ENCODE measurements at places on chromosomes 5 and 9.

- DNase-seq, result no peak
Observed at GRCh38 chr5:174309131-174309795, 263.8 kb downstream of the NSG2 start.

- DNase-seq, result no peak
Observed at GRCh38 chr5:150637245-150638052, 3.0 kb upstream of the SYNPO start.

- no peak for DNase-seq
Observed at GRCh38 chr9:125446561-125447094, 185.0 kb downstream of the GAPVD1 start.

DNA sequence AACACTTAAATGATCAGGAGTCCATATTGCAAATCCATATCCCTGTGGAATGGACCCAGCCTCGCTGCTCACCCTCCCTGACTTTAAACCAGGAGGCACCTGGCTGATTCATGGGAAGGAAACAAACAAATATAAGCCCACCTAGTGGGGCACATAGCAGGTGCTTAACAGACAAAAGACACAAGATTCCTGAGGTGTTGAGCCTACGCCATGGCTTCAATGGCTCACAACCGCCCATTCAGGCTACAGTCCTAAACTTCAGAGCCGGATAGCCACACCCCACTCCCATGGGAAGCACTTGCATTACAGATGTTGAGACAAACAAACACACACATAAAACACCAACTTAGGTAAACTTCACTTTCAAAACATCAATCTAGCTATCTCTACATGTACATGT lies 359.9 kb downstream of the ICE1 start:
- DNase-seq, result no peak

DNA sequence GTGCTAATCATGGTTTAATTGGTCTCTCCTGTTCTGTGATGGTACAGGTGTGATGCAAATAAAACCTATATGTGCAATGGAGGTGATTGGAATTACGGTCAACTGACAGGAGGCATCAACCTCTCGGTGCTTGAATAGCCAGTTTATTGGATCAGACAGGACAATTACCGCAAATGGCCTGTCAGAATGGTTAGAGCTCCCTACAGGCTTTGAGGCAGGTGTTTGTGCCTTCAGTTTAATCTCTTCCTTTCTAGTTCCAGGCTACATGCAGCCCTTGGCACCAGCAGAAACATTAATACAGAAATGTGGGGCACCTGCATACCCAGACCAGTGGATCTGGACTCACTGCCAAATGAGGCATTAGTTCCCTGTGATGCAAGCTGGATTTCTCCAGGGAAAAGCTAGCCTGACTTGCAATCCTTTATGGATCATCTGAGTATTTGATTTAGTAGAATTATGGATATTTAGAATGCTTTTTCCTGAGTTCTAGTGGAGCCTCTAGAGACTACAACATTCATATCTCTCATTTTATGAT lies 128.6 kb downstream of the MAT2B start:
- no peak for DNase-seq

GRCh38 chr5:126099077-126099476 lies 324.1 kb upstream of the GRAMD2B start:
- no peak for DNase-seq

- DNase-seq, result no peak
Observed at GRCh38 chr5:148953711-148954110, 109.2 kb downstream of the SH3TC2 start.

DNA sequence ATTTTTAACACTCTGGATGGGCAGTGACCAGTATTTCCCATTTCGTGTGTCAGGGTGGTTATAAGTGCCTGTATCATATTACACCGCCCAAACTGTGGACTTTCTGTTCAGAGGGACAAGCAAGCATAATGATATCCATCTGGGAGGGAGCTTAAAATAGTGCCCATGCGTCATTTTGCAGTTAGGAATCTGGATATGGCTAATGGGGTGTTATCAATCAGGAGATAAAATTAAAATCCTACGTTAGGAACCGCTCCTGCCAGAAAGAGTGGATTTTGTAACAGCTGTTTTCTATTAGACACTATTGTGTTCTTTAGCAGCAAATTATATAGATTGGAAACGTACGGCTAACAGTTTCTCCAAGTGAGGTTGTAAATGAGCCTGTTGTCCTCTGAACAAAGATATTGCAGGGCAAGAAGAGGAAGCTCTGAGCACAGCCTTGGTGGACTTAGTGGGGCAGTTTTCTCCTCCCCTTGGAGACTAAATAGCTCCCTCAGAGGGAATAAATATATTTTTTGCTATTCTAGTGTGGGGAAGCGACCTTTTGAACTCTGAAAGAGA lies 160.4 kb downstream of the SPATA31D1 start:
- DNase-seq, result no peak

DNA sequence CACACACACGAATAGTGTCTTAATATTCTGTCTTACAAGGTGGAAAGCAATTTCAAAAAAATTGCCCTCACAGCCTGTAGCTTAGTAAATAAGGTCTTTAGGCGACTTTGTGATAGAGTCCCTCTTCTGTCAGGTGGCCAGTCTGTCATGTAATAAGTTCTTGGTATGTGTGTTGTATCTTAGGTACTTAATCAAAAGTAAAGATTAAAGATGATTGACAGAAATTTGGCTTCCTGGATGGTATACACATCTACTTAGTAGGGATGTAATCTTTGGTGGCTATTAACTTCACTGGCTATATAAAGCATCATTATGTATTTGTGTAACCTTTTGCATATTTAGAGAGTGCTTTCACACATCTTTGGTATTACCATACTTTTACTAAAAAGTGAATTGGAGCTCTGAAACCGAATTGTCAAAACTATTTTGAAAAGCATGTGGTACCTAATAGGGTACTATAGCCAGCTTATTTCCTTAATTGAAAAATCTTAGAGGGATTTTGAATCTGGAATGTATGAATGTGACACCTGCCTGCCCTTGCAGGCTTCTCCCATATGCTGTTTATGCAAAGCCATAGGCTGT lies 3.4 kb downstream of the G3BP1 start:
- no peak for DNase-seq

DNA sequence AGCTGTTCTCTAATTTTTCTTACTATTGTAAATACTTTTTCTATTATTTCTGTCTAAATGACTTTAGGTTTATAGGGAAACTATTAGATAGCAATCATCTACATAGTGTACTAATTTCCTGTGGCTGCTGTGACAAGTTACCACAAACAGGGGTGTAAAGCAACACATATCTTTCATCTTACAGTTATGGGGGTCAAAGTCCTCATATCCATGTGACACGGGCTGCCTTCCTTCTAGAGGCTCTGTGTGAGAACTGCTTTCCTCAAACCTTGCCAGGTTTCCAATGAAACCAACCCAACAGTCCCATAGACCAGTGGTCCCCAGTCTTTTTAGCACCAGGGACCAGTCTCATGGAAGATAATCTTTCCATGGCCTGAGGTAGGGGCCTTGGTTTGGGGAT lies 189.1 kb downstream of the ROR2 start:
- DNase-seq, result no peak

DNA sequence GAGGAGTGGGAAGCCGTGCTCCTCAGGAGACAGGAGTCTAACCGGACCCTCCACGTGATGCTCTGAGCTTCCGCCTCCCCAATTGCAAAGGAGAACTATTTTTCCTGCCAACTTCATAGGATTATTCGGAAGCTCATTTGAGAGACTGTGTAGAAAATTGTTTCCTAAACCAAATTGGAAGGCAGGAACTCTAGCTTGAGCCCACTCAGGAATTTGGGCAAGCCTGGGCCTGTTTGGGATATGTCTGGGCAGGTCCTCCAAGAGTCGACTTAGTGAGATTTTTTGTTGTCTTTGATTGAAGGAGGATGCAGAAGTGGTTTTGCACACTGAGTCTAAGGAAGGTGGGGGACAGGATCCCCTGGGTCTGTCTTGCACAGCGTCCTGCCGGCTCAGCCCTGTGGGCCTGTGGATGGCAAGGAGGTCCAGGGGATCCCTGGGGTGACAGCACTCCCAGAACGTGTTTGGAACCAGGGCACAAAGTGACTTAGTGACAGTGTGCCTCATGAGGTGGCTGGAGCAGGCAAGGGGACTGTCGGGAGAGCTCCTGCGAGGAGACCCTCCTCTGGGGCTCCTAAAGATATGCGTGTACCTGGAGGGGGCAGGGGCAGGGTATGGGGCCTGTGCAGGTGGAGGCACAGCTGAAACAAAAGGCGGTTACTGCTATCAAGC lies 283.3 kb downstream of the NSG2 start:
- no peak for DNase-seq

DNA sequence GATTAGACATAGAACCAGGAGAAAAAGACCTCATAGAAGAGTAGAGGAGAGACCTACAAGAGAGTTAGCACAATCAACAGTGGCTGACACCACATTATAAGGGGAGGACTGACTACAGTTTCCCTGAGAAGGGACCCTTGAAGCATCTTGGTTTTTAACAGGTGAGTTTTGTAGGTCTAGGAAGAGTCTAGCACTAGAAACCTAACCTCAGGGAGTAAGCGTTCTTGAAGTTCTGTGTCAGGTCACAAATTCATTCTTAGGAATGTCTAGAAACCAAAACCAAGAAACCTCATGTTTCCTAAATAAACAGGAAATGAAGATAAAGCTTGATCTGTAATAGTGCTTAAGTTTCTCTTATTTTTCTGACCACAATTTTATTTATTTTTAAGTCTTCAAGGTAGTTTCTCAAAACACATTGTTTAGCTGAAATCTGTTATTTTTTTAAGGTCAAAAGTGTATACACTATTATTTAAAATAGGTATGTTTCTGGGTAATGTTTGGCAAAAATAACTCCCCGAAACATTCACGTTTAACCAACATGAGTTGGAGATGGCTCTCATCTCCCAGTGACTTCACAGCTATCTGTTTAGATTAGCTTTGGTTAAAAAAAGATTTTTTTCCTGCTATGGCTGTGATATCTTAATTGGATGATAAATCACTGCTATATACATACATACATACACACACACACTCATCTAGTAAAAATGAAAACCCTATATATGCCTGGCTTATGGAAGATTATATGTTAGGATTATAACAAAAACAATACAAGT lies 37.1 kb downstream of the MAP3K1 start:
- no peak for DNase-seq

GRCh38 chr9:105959531-105959930 lies 265.2 kb downstream of the TMEM38B start:
- DNase-seq, result no peak
